ENCODE measurements at places on chromosomes 4 and X.

- no peak for DNase-seq
Observed at GRCh38 chr4:9703391-9703790, 78.0 kb upstream of the DRD5 start.

- DNase-seq, result no peak
Observed at GRCh38 chrX:129318375-129318774, 204.9 kb downstream of the SMARCA1 start.

- DNase-seq, result no peak
Observed at GRCh38 chr4:52212702-52213101, 161.6 kb downstream of the SPATA18 start.

GRCh38 chrX:150268839-150269355 is 94.2 kb upstream of the MAMLD1 start:
- DNase-seq, result no peak

GRCh38 chrX:10379878-10380277 is 223.1 kb downstream of the CLCN4 start:
- no peak for DNase-seq

DNA sequence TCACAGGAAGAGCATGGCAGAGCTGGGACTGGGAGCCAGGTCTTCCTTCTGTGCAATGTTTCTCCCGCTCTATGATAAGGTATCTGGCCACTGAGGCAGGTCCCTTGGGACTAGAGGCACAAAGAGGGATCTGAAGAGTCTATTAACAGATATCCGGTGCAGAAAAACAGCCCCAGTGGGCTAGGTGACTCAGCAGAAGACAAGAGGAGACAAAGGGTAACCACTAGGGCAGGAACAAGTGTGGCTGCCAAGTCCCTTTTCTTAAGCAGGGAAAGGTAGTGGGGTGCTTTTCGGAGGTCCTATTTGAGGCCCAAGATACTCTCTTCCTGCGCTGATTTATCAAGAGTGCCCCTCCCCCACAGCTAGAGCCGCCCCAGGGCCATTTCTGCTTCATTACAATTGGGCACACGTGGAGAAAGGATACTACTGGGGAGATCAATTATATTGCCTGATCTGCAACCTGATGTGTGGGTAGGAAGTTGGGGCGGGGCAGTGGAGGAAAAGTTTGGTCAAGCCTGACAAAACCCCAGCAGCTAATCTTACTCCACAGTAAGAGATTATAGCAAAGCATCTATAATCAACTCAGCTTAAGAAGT is at the start of gene DGAT2L6:
DGAT2L6 (plus strand) TSS at position 546 of the 596 bp plus-strand sequence. CDS start 100 bp downstream, outside the sequence.
- no peak for DNase-seq
